LNCaP clone FGC (cell line): ENCODE measurements at places on chromosomes 5 and 9.
A peak's percentile ranks its signal among the peaks of the same experiment; 100 is the strongest.

GRCh38 chr9:128007566-128008138 lies 26.9 kb upstream of the EEIG1 start:
- peak; percentile 59 for DNase-seq

- no peak for DNase-seq
These were observed 11.8 kb upstream of the LHX3 start for GRCh38 chr9:136216541-136217244.

GRCh38 chr5:80128141-80128540 lies 93.0 kb downstream of the THBS4 start:
- DNase-seq = no peak

GRCh38 chr9:133492061-133493021 lies 13.4 kb upstream of the SLC2A6 start:
- DNase-seq = no peak

GRCh38 chr9:5489630-5490490 lies 20.5 kb upstream of the PDCD1LG2 start:
- DNase-seq = no peak

GRCh38 chr9:105244003-105244733 lies at the start of gene SLC44A1:
TSS of gene SLC44A1 (plus strand) at chr9:105244651. CDS start at chr9:105244869, 218 bp downstream.
- DNase-seq = peak; percentile 87
